ENCODE measurements at places on chromosomes 7 and 10.

GRCh38 chr7:135160858-135161653 is 9.5 kb downstream of the CYREN start:
- no peak for DNase-seq

- DNase-seq = no peak
Measured at GRCh38 chr10:24552346-24553016, 171.2 kb downstream of the ARHGAP21 start.

DNA sequence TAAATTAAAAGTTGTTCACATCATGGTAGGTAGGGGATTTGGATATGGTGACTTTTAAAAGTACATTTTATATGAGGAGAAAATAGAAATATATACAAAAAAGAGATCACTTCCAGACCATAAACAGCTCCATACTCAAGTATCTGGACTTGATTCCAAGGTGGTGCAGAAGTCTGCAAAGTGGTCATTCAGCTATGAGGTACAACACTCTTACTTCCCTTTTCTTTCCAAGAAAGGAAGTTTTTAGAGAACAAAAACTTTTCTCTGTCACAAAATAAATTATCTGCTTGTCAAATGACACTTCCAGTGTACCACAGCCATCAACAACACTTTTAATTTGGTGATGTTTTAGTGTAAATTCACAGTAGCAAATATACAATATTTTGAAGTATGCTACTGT is 1013.5 kb downstream of the GATA3 start:
- DNase-seq = no peak

DNA sequence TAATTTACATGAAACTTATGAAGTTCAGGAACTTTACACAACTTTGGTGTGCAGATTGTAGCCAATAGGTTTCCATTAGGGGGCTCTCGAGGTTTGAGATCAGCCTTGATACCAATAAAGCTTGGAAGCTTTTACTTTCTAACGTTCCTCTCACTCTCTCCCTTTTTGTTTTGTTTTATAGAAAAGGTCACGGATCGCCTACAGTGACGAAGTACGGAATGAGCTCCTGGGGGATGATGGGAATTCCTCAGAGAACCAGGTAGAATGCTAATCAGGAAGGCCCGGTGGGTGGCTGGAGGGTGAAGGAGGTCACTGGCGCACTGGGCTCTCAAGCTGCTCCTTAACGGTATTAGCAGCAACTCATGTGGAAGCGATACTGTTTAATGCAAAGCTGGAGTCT is 79.9 kb downstream of the VTI1A start:
- no peak for DNase-seq

DNA sequence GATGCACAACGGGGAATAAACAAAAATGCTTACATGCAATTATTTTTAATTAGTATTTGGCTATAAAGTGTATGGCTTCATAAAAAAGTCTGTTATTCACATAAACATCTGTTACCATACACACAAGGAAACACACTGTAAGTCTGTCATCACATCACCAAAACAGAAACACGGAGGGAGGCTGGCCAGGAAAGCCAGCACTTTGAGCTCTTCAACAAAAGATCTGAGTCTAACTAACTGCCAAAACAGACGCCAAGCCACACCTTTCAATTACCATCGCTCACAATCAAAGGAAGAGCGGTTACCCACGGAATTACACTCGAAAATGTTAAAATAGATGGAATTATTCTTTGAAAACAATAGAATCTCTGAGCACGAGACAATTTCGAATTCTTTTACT is 49.2 kb upstream of the MGMT start:
- no peak for DNase-seq

Data from DMS153 (cell line).